Skin of body (tissue), 3 donors: ENCODE measurements at places on chromosomes 13 and 19. TPM values are rescaled to one million over a fixed set of nuclear protein-coding genes. Genes with fewer than 3 reads are reported as not detected.

The KIR2DL3 gene
- not detected for total RNA-seq

The DENND1C gene
- total RNA-seq, result 0.69 TPM

The POSTN gene
- total RNA-seq, result 947 TPM

The GNG7 gene
- total RNA-seq, result 2.4 TPM

The PEAK3 gene
- 0.20 TPM for total RNA-seq

The CPT1C gene
- total RNA-seq, result 1.6 TPM

The THSD8 gene
- 0.39 TPM for total RNA-seq

The ZNF175 gene
- 4.8 TPM for total RNA-seq

The ZNF546 gene
- 3.6 TPM for total RNA-seq

The UNC13A gene
- 0.10 TPM for total RNA-seq

The ZNF534 gene
- 0.20 TPM for total RNA-seq

The ZNF808 gene
- 22.1 TPM for total RNA-seq

The SOHLH2 gene
- total RNA-seq, result not detected

The BICRA gene
- 3.9 TPM for total RNA-seq

The TEX101 gene
- total RNA-seq, result not detected

The ADAMTSL5 gene
- 3.1 TPM for total RNA-seq

The HSPH1 gene
- 64.7 TPM for total RNA-seq

The ZNF823 gene
- total RNA-seq, result 18.0 TPM

The PDE4C gene
- 0.49 TPM for total RNA-seq

The LGALS14 gene
- not detected for total RNA-seq

The JAK3 gene
- 3.4 TPM for total RNA-seq

The SMAD9 gene
- 11.2 TPM for total RNA-seq
